Pancreas (tissue), 10 donors: ENCODE measurements at places on chromosomes 16 and 17. TPM values are rescaled to one million over a fixed set of nuclear protein-coding genes. Genes with fewer than 3 reads are reported as not detected.

GRAPL gene
- 0.87 TPM for polyA plus RNA-seq

MIS12 gene
- 12.0 TPM for polyA plus RNA-seq

DNA sequence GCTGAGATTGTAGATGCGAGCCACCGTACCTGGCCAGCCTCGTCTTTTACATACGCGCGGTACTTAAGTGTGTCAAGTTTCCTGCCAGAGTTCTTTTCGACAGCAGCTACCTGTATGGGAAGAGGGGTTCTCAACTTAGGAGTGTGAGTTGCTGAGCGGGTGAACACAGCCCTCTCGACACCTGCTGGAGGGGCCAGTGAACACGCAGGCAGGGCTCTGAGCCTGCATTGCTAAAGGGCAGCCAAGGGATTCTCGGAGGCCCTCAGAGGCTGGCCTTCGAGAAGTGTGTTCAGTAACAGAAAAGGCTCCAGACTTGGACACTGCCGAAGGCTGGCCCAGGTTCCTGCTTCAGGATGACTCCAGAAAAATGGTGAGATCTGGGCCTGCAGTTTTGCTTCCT lies 6.1 kb downstream of the ZC3H18 start:
- no peak for DNase-seq
- H3K4me3 ChIP-seq, result no peak overlapping the region
- H3K36me3 ChIP-seq, result no peaks in the 10 kb centered on the region
- peaks cover 9% of the 10 kb centered on the region for H3K4me1 ChIP-seq
- no peaks in the 10 kb centered on the region for H3K27me3 ChIP-seq
- H3K27ac ChIP-seq, result no peak overlapping the region

- H3K36me3 ChIP-seq, result no peaks in the 10 kb centered on the region
- H3K27me3 ChIP-seq, result peaks cover 15% of the 10 kb centered on the region
- DNase-seq, result peak; percentile 61
- peak within 1 kb of the TSS; percentile 5 for H3K27ac ChIP-seq
Observed at GRCh38 chr16:56191156-56191815, at the start of gene GNAO1. GNAO1 (plus strand) TSS chr16:56191489; CDS start chr16:56192236, 747 bp downstream.

DNA sequence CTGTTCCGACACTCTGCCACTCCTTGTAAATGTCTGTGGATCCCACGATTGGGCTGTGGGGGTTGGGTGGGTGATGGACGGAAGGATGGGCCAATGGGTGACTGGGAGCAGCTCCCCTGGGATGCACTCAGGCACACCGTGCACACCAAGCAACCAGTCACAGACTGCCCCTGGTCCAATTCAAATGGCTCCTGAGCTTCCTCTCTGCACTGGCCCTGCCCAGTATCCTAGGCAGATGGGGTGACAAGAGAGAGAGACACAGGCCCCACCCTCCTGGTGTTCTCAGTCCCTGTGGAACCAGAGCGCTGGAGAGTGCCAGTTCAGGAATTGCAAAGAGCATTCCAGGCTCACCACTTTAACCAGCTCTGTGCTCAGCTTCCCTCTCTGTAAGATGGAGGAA lies 32.8 kb downstream of the BEAN1 start:
- no peaks in the 10 kb centered on the region for H3K27me3 ChIP-seq
- H3K4me3 ChIP-seq, result no peak overlapping the region
- no peak overlapping the region for H3K27ac ChIP-seq
- no peaks in the 10 kb centered on the region for H3K36me3 ChIP-seq
- H3K4me1 ChIP-seq, result no peaks in the 10 kb centered on the region
- no peak for DNase-seq

NEUROD2 gene
- 0.04 TPM for polyA plus RNA-seq

FOXL1 gene
- 0.08 TPM for polyA plus RNA-seq

- H3K4me3 ChIP-seq, result no peak overlapping the region
- DNase-seq, result no peak
- H3K36me3 ChIP-seq, result peaks cover 8% of the 10 kb centered on the region
- no peaks in the 10 kb centered on the region for H3K27me3 ChIP-seq
- H3K27ac ChIP-seq, result no peak overlapping the region
- no peaks in the 10 kb centered on the region for H3K4me1 ChIP-seq
Observed at GRCh38 chr17:78896091-78896833, 6.7 kb downstream of the CEP295NL start.

- no peak overlapping the region for H3K27ac ChIP-seq
- no peak for DNase-seq
- no peaks in the 10 kb centered on the region for H3K4me1 ChIP-seq
- no peak overlapping the region for H3K4me3 ChIP-seq
- no peaks in the 10 kb centered on the region for H3K36me3 ChIP-seq
Observed at GRCh38 chr16:84683691-84684591, 15.9 kb upstream of the USP10 start.

DNA sequence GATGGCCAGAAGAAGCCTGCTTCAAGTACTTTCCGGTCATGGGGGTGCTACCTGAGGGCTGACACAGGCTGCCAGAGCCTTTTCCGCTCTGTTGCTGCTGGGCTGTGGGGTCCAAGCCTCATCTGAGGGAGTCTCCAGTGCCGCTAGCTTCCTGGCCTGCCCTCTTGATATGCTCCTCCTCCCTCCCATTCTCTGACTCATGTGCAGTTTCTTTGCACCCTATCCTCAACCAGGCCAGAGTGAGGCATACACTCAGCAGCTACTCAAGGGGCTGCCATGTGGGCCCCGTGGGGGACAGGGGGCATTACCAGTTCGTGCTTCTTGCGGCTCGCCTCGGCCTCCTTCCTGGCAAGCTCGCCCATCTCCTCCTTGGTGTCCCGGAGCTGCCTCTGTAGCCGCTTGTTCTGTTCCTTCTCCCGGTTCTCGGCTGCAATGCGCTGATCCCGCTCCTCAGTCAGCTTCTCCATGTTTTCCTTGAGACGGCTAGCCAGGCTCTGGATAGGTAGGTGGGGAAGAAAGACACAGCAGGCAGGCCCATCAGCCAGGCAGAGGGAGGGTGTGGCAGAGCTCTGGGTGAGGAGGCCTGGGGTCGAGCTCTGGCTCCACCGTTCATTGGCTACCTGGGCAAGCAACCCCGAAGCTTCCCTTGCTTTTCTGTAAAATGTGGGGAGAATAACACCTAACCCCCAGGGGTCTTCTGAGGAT lies 43.8 kb downstream of the PIPOX start:
- no peak overlapping the region for H3K4me3 ChIP-seq
- no peaks in the 10 kb centered on the region for H3K4me1 ChIP-seq
- no peak for DNase-seq

- no peak overlapping the region for H3K4me3 ChIP-seq
- H3K27ac ChIP-seq, result no peak overlapping the region
- DNase-seq, result no peak
Observed at GRCh38 chr17:53749178-53749577, 73.5 kb upstream of the KIF2B start.

DNA sequence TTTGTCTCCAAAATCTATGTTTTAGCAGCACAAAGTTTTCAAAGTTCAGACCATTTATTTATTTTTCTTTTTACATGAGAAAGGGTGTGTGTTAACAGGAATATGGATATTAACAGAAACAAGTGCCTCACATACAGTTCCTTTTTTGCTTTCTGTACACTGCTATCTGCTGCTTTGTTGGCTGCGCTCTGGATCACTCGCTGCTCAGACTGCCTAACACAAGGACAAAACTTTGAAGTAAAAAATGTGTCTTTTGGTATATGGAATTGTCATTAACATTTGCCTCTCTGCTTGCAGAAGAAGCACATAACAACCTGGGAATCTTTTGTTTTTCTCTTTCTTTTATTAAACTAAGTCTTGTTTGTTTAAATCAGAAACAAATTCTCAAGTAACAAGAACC lies 262.8 kb downstream of the ZFHX3 start:
- no peaks in the 10 kb centered on the region for H3K36me3 ChIP-seq
- H3K27ac ChIP-seq, result no peak overlapping the region
- no peaks in the 10 kb centered on the region for H3K4me1 ChIP-seq
- H3K27me3 ChIP-seq, result no peaks in the 10 kb centered on the region
- no peak overlapping the region for H3K4me3 ChIP-seq

- no peaks in the 10 kb centered on the region for H3K27me3 ChIP-seq
- H3K27ac ChIP-seq, result no peak overlapping the region
- peaks cover 4% of the 10 kb centered on the region for H3K4me1 ChIP-seq
- H3K36me3 ChIP-seq, result no peaks in the 10 kb centered on the region
Observed at GRCh38 chr17:29022074-29022473, 16.2 kb upstream of the SEZ6 start.

DNA sequence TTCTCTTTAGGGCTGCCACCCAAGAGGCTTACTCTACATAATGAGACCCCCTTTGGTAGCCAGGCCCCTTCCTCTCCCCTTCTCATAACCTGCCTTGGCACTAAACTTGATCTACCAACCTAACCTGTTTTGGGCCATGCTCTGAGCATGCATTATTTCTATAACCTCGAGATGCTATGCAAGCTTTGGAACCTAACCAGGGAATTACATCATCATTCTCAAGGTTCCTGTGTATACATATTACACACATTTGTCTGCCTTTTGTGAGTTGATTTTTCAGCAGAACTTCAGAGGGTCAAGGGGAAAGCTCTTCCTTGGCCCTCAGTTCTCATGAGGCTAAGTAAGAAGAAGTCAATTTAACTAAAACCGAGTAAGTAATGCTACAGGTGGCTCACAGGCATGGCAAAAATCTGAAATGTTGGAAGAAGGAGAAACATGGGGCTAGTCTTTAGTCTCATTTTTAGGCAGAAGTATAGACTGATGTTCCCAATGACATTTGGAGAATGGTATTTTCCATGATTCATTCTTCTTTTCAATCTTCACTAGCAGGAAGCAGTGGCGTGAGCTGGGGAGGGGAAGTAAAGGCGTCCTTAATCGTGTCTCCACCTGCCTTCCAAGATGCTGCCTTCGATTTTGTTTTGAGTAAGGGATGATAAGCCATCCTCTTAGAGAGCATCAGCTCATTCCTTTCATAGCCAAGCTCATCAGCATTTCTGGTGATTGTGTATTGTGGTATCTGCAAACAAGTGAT lies 308.4 kb downstream of the ABCC12 start:
- H3K4me3 ChIP-seq, result no peak overlapping the region
- no peaks in the 10 kb centered on the region for H3K4me1 ChIP-seq
- no peaks in the 10 kb centered on the region for H3K27me3 ChIP-seq
- no peak for DNase-seq
- H3K36me3 ChIP-seq, result no peaks in the 10 kb centered on the region
- no peak overlapping the region for H3K27ac ChIP-seq

DNA sequence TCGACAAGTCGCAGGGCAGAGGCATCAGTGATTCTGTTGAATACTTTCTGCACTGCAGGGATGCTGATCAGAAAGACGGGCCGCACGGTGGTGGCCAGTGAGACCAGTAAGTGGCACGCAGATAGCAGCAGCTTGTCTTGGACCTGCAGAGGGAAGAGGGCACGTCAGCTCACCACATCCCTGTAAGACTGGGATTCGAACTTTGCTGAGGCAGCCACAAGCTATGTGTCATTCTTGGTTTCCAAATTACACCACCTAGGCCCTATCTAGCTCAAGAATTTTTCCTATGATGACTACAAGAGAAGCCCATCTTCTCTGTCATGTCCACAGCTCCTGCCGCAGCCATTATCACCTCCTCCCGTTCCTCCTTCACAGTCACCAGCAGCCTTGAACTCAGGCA lies 49.4 kb upstream of the GSG1L start:
- DNase-seq, result no peak
- H3K4me1 ChIP-seq, result no peaks in the 10 kb centered on the region
- H3K27ac ChIP-seq, result no peak overlapping the region
- H3K36me3 ChIP-seq, result no peaks in the 10 kb centered on the region
- H3K27me3 ChIP-seq, result no peaks in the 10 kb centered on the region
- H3K4me3 ChIP-seq, result no peak overlapping the region

DNA sequence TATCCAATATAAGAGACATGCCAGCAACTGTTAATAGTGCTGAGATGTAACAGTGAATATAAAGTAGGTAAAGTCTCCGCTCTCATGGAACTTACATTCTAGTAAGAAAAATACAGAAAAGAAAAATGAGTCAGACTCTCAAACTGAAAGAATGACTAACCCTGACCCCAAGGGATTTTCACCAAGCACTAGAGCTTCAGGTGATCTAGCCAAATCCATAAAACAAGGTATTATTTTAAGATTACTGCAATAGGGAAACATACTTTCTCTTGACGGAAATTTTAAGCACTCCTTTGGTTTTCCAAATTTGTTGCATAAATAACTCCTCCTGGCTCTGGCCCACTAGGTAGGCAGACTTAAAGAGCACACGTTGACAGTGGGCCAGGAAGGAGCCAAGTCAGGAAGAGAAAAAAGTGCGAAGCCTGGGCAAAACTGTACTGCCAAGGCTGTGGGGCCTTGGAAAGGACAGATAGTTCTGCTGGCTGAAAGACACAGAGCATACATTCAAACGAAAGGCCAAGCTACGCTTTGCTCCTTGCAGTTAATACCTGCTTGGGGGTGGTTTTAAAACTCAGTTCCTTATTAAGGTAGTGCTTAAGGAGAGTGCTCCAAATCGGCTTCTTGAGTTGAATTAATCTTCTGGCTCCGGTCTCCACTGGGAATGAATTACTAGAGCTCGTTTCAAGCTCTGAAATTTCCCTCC lies 1.4 kb downstream of the GOT2 start:
- no peaks in the 10 kb centered on the region for H3K36me3 ChIP-seq
- peak overlapping the region; percentile 91 for H3K4me3 ChIP-seq
- H3K27ac ChIP-seq, result no peak overlapping the region
- peaks cover 10% of the 10 kb centered on the region for H3K4me1 ChIP-seq
- DNase-seq, result no peak

DNA sequence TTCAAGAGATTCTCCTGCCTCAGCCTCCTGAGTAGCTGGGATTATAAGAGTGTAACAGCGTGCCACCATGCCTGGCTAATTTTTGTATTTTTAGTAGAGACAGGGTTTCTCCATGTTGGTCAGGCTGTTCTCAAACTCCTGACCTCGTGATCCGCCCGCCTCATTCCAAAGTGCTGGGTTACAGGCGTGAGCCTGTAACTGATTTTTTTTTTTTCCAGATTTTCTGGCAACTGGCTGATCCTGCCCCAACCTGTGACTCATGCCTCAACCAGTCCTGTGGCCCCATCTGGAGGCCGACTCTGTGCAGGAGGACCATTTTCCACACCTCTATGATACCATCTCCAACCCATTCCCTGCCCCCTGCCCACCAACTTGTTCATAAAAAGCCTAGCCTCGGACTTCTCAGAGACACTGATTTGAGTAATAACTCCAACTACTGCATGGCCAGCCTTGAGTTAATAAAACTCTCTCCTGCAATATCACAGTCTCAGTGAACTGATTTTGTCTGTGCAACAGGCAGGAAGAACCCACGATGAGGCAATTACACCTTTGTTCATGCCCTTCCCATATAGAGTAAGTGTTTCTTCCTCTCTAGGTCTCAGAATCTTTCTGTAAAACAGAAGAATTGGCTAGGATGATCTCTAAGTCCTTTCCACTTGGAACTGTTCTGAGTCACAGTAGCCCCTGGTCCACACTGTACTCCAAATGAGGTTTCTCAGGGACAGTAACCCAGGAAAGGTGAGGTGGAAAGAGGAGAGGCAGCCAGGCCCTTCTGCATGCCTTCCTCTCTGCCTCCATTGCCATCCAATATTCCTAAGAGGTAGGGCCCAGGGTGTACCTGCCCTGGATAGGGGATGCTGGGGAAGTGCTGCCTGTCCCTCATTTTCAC lies 8.8 kb upstream of the CNOT1 start:
- H3K27me3 ChIP-seq, result no peaks in the 10 kb centered on the region
- no peak overlapping the region for H3K27ac ChIP-seq
- H3K36me3 ChIP-seq, result no peaks in the 10 kb centered on the region
- no peaks in the 10 kb centered on the region for H3K4me1 ChIP-seq
- no peak overlapping the region for H3K4me3 ChIP-seq
- no peak for DNase-seq
